ENCODE measurements at places on chromosomes 6 and 20.
A peak's percentile ranks its signal among the peaks of the same experiment; 100 is the strongest.

DNA sequence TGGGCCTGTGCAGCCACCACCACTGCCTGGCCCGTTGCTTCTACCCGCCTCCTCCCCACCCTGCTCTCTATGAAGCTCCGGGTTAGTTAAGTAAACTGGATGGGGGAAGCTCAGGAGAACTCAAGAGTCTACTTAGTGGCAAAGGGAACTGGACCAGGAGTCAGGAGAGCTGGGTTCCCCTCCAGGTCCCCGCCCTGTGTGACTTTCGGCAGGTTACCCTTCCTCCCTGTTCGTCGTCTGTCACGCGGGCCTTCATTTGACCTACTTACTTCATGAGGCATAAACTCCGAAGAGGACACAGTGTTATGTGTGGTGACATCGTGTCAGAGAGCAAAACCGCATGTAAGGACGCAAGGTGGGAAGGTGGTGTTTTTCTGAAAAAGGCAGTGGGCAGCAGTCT is 75.3 kb downstream of the TCP11 start:
- no peak for DNase-seq

- no peak for DNase-seq
These were observed 8.5 kb upstream of the DDX27 start for GRCh38 chr20:49210757-49211110.

DNA sequence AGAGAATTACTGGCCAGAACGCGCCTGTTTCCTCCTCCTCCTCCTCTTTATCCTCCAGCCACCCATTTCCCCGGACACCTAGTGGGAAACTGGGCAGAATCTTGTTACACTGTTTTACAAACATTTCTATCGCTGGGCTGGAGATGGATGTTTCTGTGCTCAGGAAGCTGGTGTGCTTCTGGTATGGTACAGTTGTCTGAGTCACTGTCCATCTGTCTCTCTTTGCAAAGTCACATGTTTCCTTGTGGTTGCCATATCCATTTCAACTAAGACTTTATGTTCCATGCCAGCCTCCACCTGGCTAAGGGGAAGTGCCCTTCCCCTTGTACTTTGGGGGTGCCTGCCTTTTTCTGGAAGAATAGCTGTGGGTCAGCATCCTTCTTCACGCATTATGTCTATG is 52.9 kb upstream of the SLC22A16 start:
- DNase-seq = no peak

DNA sequence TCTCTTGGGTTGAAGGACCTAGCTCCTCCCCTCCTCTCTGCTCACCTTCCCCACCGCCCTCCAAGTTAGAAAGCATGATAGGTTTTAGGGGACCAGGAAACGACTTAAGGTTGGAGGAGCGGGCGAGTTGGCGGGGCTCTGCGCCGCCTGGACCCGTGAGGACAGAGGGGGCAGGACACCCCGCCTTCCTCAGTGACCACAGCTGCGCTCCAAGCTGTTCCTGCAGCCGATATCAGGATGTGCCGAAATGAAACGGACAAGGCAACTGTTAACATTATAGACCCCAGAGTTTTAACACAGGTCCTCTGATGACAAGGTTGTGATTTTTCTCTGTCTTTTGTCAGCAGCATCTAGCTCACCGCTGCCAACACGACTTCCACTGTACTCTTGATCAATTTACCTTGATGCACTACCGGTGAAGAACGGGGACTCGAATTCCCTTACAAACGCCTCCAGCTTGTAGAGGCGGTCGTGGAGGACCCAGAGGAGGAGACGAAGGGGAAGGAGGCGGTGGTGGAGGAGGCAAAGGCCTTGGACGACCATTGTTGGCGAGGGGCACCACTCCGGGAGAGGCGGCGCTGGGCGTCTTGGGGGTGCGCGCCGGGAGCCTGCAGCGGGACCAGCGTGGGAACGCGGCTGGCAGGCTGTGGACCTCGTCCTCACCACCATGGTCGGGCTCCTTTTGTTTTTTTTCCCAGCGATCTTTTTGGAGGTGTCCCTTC is at the start of gene GRM1:
Gene GRM1 (plus strand): TSS at position 212 of the 722 bp plus-strand sequence. CDS start 456 bp downstream, at position 668.
- DNase-seq = no peak

- no peak for DNase-seq
These were observed 38.0 kb downstream of the HLA-DPB1 start for GRCh38 chr6:33113755-33114154.

DNA sequence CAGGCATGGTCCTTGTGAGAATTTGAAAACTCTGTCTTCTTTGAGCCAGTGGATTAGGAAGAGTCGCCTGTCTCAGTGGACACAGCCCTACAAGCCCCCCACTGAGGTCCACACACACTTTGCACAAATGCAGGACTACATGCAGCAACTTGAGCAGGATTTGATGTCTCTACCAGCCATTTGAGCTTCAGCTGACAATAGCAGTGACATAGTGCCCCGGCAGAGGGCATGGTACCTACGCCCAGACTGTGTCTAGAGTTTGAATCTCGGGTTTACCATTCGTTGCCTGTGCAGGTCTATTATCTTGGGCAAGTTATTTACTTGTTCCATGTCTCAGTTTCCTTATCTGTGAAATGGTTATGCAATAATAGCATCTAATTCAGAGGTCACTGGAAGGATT is 580.1 kb downstream of the TFAP2B start:
- no peak for DNase-seq

- no peak for DNase-seq
These were observed 186.8 kb downstream of the ARID1B start for GRCh38 chr6:156963712-156964700.

- no peak for DNase-seq
These were observed 815.5 kb downstream of the BCKDHB start for GRCh38 chr6:80921861-80922460.

DNA sequence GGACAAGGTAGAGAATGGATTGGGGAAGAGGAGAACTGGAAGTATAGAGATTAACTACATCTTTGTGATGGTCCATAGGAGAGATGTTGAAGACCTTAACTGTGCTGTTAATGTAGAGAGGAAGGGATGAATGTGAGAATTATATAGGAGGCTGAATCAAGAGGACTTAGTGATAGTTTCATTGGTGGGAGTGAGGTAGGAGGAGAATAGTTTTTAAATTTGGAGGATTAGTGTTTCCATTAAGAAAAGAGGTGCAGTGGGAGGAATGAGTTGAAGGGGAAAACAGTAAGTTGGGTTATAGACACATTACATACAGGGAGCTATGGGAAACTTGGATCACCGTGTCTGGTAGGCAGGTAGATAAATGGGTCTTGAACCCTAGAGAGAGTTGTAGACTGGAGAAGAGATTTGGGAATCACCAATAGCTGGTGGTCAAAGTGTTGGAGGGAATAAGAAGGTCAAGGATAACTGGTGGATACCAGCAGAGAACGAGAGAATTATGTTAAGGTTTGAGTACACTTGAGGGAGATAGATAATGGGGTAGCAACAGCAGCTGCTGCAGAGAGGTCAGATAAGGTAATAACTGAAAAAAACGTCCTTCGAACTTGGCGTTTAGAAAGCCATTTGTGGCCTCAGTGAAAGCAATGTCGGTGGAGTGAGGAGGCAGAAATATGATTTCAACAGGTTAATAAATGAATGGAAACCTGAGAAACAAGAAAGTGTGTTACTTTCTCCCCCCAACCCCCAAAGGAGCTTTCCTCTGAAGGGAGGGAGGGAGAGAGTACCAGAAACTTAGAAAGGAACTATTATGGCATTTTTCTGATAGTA is 3.1 kb downstream of the C6orf89 start:
- DNase-seq = no peak

GRCh38 chr6:111804627-111805235 is 68.5 kb downstream of the FYN start:
- DNase-seq = no peak

DNA sequence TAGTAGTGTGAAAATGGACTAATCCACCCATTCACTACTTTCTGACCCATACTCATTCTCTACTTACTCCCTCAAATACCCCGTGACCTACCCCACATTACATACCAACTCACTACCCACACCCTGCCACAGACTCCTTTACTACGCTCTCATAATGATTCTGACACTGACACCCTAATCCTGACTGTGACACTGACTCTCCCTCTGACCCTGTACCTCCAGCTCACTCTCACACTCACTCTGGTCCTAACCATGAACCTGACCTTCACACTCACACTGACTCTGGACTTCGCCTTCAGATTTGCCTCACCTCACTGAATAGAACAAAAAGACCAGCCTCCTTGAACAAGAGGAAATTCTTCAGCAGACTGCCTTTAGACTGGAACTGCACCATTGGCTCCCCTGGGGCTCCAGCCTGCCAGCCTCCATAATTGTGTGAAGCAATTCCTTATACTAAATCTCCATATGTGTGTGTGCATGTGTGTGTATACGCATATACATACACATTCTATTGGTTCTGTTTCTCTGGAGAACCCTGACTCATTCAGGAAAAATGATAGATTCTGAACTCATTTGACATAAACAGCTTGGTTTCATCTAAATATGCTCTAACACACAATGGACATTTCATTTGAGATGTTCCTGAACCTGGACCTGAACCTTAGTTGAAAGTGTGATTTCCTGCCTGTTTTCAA is 10.5 kb upstream of the ZNF343 start:
- peak; percentile 44 for DNase-seq

DNA sequence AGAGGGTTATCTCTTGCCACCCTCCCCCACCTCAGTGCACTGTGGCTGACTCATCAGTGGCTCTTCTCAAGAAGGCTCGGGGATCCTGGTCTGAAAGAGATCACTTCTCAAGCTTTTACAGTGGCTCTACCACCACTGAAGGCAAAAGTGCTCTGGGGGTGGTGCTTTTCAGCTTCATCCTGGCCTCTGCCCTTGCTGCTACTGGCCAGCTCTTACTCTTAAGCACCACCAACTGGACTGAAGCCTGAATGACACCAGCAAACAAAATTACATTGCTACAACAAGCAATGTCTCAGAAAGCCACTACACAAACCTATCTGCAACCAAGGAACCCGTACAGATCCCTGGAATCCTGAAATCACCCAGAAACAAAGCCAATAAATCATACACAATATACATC is 402.1 kb downstream of the EPHA7 start:
- no peak for DNase-seq

DNA sequence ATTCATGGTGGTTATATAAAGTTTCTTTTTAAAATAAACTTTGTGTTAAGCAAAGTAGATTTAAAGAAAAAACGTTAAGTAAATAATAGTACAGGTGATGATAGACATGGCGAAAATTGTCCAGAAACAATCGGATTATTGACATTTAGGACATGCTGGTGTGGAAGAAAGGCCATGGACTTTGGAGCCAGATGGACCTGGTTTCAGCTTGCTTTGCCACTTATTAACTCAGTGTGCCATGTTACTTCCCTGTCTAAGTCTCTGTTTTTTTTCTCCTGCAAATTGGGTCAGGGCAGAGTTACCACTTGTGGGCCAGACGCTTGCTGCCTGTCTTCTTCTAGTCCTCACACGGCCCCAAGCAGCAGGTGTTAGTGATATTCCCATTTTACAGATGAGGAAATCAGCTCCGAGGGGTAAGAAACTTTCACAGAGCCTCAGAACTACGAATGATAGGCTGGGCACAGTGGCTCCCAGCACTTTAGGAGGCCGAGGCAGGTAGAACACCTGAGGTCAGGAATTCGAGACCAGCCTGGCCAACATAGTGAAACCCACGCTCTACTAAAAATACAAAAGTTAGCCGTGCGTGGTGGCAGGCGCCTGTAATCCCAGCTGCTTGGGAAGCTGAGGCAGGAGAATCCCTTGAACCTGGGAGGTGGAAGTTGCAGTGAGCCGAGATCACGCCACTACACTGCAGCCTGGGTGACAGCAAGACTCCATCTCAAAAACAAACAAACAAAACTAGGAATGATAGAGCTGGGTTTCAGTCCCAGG is 12.4 kb downstream of the KIF3B start:
- no peak for DNase-seq

- DNase-seq = no peak
These were observed 55.5 kb downstream of the TPBG start for GRCh38 chr6:82419132-82419581.

DNA sequence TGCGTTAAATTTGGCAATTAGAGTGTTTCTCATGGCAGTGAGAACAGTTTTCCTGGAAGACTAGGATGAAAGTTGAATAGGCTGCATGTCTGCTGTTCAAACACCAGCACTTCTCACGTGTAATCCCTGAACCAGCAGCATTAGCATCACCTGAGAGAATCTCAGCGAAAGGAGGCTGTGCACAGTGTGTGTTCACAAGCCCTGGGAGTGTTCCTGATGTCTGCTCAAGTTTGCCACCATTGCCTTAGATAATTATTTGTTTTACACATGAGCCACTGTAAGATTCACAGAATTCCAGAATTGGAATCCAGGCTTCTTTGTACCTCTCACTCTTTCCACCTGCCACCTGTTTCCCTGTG is 117.3 kb downstream of the JARID2 start:
- no peak for DNase-seq

DNA sequence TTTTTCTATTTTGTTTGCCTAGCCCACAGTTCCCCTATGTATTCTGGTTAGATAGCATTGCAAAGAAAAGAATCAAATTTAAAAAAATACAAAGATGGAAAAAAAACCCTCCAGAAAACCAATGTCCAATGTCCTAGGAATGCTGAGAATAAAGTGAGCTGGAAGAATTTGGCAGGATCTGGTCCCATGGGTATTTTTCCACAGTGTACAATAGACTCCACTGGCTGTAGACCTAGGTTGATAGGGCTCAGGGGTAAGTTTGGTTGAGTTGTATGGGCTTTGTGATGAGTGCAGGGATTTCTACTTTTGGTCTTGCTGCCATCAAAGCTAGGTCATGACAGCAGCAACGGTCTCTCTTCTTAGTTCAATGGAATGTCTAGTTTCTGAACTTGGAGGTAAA is 41.5 kb downstream of the SLC22A2 start:
- no peak for DNase-seq

- no peak for DNase-seq
These were observed 92.8 kb upstream of the BTN3A2 start for GRCh38 chr6:26272171-26272637.

DNA sequence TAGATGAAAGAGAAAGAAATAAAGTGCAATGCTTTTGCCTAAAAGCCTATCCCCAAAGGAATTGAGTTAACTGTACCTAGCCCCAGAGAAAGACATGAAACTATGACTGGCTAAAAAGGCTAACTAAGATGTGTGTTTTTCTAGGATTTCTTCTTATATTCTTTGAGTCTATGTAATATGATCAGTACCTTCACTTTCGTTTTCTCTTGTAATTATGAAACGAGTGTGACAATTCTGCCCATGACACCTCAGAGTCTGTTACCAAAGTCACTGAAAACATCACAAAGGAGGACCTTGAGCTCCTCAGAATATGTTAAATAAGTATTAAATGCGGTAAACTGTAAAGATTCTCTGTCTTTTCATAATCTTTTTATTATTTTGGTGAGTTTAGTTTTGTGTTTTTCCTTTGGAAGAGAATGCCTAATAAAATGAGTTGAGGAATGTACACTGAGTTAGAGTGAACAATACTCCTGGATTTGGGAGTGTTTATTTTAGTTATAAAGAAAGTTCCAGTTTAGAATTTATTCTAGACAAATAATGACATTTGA is 141.3 kb downstream of the FUT9 start:
- no peak for DNase-seq
